Vein endothelial cell (primary cell): ENCODE measurements at places on chromosomes 2 and 18. TPM values are rescaled to one million over a fixed set of nuclear protein-coding genes. Genes with fewer than 3 reads are reported as not detected.

POTEC gene
- not detected in 2 replicates for total RNA-seq

DSC1 gene
- total RNA-seq: not detected in 2 replicates

C2orf66 gene
- under 0.01 and 0.38 TPM in 2 replicates for total RNA-seq

LGALSL gene
- 5.9 and 7.3 TPM in 2 replicates for total RNA-seq

WDPCP gene
- total RNA-seq: 5.4 and 7.5 TPM in 2 replicates

IAH1 gene
- 26.1 and 38.9 TPM in 2 replicates for total RNA-seq
